Placental pericyte (primary cell): ENCODE measurements at places on chromosomes 4 and X. TPM values are rescaled to one million over a fixed set of nuclear protein-coding genes. Genes with fewer than 3 reads are reported as not detected.

The CPZ gene
- total RNA-seq = 1.6 and 50.3 TPM in 2 replicates

The SPATA4 gene
- total RNA-seq = 0.29 and 0.44 TPM in 2 replicates

The ERCC6L gene
- under 0.01 and 12.2 TPM in 2 replicates for total RNA-seq

The MTNR1A gene
- total RNA-seq = 0.14 TPM in 1 of 2 replicates, not detected in the other

The DOK7 gene
- not detected in 2 replicates for total RNA-seq

The TEX13D gene
- not detected in 2 replicates for total RNA-seq

The SYN1 gene
- 0.43 and 1.1 TPM in 2 replicates for total RNA-seq

The TACR3 gene
- total RNA-seq = not detected in 2 replicates

The CPLX1 gene
- not detected in 2 replicates for total RNA-seq

The CSAG2 gene
- total RNA-seq = not detected in 2 replicates
